ENCODE measurements at places on chromosomes 13 and 19.
A peak's percentile ranks its signal among the peaks of the same experiment; 100 is the strongest.

GRCh38 chr13:99224021-99224420, 23.4 kb downstream of the UBAC2 start:
- DNase-seq, result no peak

GRCh38 chr13:75250526-75251178, 231.3 kb downstream of the TBC1D4 start:
- no peak for DNase-seq

GRCh38 chr13:101399365-101399764, 16.9 kb downstream of the NALCN start:
- DNase-seq, result peak; percentile 44

DNA sequence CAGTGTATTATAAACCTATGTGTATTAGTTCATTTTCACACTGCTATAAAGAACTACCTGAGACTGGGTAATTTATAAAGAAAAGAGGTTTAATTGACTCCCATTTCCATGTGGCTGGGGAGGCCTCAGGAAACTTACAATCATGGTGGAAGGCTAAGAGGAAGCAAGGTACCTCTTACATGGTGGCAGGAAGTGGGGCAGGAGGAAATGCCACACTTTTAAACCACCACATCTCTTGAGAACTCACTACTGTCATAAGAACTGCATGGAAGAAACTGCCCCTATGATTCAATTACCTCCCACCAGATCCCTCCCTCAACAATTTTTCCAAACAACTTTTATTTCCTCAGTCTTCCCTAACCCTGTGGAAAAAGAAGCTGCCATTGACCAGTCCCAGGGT, 14.5 kb upstream of the TPP2 start:
- no peak for DNase-seq

DNA sequence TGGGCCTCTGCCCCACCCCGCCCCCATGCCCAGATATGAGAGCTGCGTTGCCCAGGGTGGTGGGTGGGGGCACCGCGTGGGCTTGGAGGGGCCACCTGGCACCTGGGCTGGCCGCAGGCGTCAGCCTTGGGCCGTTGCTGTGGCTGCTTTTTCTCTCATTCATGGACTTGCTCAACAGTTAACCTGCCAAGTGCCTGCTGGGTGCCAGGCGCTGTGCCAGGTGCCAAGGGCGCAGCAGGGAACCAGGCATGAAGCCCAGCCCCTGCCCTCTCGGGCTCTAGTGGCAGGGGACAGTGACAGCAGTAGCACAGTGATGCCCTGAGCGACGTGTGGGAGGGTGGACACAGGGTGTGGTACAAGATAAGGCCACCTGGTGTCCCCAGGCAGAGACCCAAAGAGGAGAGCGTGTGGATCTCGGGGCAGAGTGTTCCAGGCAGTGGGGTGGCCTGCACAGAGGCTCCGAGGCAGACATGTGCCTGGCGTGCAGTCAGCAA, 28.1 kb downstream of the DHX34 start:
- DNase-seq, result no peak

- no peak for DNase-seq
Observed at GRCh38 chr13:100362781-100363180, 225.8 kb downstream of the GGACT start.

GRCh38 chr19:9966448-9966847, 30.1 kb upstream of the OLFM2 start:
- DNase-seq, result no peak

GRCh38 chr13:97272526-97272925, 50.4 kb downstream of the MBNL2 start:
- no peak for DNase-seq

- DNase-seq, result peak; percentile 21
Observed at GRCh38 chr19:49761625-49762311, 1.3 kb downstream of the TSKS start.

DNA sequence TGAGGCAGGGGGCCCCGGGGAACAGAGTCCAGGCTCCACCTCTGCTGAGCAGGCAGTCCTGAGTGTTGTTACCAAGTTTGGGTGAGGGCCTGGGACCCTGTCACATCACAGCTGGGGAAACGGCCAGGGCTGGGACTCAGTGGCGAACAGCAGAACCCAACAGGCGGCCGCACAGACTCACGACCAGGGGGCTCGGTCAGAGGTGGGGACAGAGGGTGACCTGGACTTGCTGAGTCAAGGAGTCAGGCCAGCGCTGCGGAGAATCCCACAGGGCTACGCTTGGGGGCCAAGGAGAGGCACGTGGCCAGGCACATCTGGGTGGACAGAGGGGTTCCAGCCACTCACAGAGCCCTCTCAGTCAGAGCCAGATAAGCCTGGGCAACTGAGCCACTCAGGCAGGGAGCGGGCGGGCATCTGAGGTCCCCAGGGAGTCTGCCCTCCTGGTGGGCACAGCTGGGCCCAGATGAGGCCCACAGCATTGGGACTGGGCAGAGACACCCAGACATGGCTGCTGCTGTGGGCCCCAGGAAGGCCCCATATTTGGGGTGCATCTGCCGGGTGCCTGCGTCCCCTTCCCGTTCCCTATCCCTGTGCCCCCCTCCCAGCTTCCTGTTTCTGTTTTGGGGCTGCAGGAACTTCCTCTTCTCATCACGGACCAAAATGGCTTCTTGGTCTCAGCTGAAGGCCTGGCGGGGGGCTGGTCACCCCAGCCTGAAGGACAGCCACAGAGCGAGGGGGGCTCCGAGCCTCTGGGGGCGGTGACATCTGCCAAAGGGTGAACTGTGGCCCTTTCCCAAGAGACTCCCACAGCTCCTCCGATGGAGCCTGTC, 34.0 kb downstream of the CEBPA start:
- DNase-seq, result no peak

- DNase-seq, result no peak
Observed at GRCh38 chr19:24173882-24174281, 86.9 kb downstream of the ZNF254 start.

DNA sequence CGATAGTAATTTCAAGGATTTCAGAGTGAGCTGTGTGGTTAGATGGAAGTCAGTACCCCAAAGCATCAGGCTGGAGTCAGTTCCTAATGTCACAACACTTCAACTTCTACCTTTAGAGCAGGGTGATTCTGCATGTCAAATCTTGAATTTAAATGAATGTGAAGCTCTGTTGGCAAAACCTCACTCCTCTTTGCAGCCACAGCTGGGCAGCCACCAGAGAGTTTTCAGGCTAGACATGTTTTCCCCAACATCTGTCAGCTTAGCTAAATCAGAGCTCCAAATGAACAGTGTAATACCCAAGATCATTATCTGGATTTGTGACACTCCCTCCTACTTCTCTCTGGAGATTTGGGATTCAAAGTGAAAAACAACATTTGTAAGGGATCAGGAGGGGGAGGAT, 33.7 kb upstream of the OLFM4 start:
- no peak for DNase-seq

- no peak for DNase-seq
Observed at GRCh38 chr13:30354493-30355383, 47.4 kb upstream of the KATNAL1 start.

DNA sequence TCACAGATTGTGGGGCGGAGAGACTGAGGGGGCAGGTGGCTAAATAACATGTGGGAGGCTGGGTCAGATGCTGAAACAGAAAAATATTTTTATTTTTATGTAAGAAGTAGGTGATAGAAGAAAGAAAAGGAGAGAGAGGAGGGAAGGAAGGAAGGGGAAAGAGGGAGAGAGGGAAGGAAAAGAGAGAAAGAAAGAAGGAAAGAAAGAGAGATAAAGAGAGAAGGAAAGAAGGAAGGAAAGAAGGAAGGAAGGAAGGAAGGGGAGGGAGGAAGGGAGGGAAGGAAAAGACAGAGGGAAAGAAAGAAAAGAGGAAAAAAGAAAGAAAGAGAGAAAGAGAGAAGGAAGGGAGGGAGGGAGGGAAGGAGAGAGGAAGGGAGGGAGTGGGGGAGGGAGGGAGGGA, 224.9 kb downstream of the UQCRFS1 start:
- no peak for DNase-seq

DNA sequence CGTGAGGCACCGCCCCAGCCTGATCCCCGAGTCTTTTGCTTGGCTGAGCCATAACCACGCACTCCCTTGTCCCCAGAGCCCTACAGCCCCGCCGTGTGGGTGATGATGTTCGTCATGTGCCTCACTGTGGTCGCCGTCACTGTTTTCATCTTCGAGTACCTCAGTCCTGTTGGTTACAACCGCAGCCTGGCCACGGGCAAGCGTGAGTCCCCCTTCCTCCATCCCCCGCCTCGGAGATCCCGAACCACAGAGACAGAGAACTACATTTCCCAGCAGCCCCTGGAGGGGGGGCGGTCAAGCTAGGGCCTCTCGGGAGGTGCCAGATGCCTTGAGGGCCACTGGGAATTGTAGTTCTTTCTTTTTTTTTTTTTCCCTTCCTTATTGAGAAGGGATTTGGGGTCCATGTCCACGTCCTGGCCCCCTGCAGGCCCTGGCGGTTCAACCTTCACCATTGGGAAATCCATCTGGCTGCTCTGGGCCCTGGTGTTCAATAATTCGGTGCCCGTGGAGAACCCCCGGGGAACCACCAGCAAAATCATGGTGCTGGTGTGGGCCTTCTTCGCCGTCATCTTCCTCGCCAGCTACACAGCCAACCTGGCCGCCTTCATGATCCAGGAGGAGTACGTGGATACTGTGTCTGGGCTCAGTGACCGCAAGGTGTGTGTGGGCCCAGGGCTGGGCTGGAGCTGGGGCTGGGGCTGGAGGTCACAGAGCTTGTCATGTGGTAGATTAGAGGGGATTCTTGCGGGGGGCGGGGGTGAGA, 25.9 kb downstream of the GRIN2D start:
- peak; percentile 92 for DNase-seq

- DNase-seq, result peak; percentile 35
Observed at GRCh38 chr19:6011794-6012193, 33.9 kb upstream of the RANBP3 start.

- peak; percentile 56 for DNase-seq
Observed at GRCh38 chr19:15154002-15154612, 46.7 kb downstream of the NOTCH3 start.

DNA sequence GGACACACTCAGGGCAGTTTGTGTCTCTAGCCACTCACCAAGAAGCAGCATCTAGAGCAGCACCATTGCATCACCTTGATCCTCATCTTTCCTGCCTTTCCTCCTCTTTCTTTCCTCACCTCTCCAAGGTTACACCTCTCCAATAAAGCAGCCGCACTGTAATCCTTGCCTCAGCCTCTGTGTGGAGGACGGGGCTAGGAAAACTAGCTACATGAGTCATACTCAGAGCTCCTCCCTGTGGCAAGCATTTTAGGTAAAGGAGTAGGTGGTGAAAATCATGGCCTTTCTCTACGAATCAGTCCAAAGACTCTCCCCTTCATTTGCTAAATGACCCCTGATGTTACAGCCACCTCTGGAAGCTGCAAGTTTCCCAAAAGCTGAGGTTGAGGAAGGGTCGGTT, 108.9 kb downstream of the DNAJC15 start:
- peak; percentile 50 for DNase-seq

- no peak for DNase-seq
Observed at GRCh38 chr19:11338569-11339253, 746 bp downstream of the RAB3D start.

DNA sequence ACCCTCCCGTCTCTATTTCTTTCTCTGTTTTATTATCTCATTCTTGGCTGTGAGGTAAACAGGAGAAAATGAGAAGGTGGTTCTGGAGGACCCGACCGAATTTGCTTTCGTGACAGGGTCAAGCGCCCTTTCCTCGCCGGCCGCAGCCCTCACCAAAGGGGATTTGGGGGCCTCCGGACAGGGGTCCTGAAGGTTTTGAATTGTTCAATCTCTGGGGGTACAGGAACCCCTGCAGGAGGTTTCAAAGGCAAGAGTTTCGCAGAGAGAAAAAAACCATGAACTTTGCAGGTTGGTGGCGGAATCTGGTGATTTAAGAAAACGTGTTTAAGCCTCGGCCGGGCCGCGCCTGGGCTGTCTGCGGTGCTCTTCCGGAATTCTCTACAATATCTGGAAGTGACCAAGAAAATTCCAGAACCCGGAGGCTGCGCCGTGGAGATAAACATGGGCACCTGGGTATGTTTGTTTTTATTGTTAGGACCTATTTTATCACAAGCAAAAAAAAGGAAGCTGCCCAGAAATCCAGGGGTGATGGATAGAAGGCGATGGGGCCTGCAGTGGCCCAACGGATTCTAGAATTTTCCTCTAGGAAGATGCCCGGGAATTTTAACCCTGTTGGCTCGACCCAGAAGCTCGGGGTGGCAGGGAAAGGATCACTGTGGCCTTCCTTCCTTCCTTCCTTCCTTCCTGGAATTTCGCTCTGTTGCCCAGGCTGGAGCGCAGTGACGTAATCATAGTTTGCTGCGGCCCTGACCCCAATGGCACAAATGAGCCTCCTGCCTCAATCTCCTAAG, 14.2 kb upstream of the PTBP1 start:
- no peak for DNase-seq

DNA sequence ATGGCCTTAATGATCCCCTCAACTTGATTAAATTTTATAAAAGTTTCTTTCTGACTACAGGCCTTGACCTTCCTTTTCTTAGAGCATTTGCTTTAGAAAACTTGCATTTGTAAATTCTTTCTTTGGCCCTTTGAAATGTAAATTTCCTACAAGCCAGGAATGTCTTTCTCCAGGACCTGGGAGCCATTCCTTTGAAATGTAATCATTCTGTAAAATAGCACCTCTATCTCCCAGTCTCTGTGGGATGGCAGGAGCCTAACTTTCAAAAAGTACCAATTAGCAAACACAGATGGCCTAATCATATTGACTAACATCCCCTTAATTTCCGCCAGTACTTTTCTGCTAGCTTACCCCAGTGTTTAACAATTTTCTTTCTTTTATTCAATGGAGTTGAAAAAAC, 1394.2 kb upstream of the ATXN8OS start:
- DNase-seq, result no peak

- DNase-seq, result no peak
Observed at GRCh38 chr13:31029102-31029501, 96.6 kb downstream of the TEX26 start.

- peak; percentile 98 for DNase-seq
Observed at GRCh38 chr19:54463531-54464043, at the start of gene LENG9. Gene LENG9, minus strand, starts transcription at chr19:54463778. Its CDS starts 252 bp downstream, at chr19:54463526.

DNA sequence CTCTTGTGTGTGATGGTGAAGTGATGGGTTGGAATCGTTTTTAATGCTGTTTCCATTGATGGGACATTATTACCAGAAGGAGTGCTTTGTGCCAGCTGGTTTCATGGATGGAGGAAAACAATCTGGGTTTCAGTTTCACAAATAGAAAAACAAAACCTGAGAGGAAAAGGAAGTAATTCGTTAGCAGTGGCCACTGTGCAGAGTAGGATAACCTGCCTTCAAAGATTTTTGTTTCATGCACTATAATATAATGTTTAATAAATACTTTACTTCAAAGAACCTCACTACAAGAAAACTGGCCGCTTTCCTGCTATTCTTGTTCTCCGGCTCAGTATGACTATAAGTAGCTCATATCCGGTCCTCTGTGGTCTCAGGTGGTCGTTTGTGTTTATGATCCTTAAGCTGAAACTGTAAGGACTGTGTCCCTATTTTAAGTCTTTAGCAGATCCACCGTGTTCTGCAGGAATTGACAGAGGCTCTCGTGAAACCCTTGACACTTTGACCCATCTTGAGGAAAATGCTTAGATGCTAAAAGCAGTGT, 104.7 kb downstream of the GGACT start:
- DNase-seq, result peak; percentile 5

GRCh38 chr19:39839678-39840327, 5.8 kb upstream of the DYRK1B start:
- DNase-seq, result no peak

- DNase-seq, result no peak
Observed at GRCh38 chr19:38519168-38519567, 85.7 kb downstream of the RYR1 start.

All from RPMI7951 (cell line).